Activated CD8-positive, alpha-beta memory T cell treated with anti-CD3 and anti-CD28 coated beads for 1 hour (primary cell): ENCODE measurements at places on chromosomes 2 and 18.

GRCh38 chr2:104164721-104165252 is 689.1 kb upstream of the POU3F3 start:
- no peak for DNase-seq

DNA sequence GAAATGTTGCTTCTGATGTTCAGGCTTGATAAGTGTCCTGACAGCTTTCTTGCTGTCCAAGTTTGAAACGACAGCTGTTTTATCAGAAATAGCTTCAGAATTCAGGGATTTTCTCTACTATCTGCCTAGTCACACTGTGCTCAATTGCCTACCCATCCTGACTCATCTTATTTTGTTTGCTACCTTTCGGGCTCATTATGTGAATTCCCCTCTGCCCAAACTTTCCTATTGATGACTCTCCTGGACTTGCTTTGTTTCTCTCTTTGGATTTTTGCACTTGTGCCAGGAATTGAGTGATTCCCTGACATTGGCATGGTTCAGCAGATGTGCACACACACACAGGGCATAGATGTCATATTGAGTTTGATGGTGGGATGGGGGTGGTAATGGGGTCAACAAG is 1052.6 kb upstream of the PIK3C3 start:
- no peak for DNase-seq

- DNase-seq = no peak
Observed at GRCh38 chr2:122423934-122424333, 668.5 kb downstream of the TSN start.

- DNase-seq = no peak
Observed at GRCh38 chr2:33478968-33479731, 2.7 kb downstream of the RASGRP3 start.

DNA sequence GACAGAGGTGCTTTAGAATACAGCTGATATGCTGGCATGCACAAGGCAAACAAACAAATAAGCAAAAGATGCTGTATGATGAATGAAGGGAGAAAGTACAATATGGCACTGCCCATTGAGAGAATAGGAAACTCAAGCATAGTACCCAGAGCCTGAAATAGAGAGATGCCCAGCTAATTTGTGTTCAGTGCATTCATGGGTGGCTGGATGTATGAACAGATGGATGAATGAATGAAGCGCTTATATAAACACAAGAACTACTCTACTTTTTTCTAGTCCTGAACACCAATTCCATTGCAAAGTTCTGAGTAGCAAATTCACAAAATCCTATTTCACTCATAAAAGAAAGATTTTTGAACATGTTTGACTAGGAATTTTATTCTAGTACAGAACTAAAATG is 756.3 kb downstream of the SATB2 start:
- no peak for DNase-seq

- no peak for DNase-seq
Observed at GRCh38 chr2:162211732-162212131, 31.5 kb downstream of the FAP start.

- no peak for DNase-seq
Observed at GRCh38 chr2:188693111-188693510, 281.1 kb upstream of the COL3A1 start.

DNA sequence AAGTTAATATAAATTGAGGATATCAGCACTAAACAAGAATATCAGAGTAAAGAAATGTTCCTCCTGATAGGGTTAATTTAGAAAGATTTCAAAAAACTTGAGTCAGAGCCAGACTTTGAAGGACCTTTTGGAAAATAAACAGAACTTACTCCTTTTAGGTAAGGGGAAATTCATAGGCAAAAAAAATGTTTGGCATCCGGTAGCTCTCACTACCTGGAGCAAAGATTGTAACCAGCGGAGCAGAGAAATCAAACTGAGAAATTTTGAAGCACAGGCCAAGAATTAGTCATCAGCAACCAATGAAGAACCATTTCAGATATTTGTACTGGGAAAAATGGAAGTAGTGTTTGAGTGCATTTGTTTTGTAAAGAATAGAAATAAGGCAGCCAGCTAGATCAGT is 113.0 kb downstream of the ICA1L start:
- DNase-seq = no peak

DNA sequence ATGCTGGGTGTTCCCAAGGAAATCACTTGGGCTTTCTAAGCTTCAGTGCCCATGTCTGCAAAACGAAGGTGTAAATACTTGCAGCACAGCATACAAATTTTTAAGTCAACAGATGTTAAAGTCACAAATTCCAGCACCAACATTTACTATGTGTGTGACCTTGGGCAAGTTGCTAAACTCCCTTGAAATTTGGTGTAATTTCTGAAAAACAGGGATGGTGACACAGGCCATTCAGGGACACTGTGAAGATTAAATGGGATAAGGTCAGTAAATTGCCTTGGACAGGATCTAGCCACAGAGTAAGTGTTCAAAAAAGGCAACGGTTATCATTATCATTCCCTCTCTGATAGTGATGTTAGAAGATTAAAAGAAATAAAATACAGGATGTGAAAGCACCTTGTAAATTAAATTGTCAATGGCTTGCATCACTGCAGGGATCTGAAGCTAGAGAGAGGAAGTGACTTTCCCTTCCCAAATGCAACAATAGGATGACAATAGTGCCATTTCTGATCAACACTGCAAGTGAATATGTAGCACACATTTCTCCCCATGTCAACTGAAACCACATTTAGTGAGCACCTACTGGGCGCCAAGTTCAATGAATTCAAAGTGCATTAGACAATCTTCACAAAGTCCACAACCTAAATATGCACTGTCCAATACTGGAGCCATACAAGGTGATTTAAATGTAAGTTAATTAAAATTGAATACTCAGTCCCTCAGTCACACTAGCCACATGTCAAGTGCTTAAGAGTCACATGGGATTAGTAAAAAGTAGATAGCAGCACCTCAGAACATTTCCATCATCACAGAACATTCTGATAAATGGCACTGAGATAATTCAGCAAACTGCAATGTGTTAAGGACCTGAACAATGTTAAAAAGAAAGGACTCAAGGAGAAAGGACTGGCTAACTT is 81.2 kb downstream of the STK39 start:
- no peak for DNase-seq

- DNase-seq = no peak
Observed at GRCh38 chr2:216774620-216775019, 79.3 kb upstream of the IGFBP5 start.

DNA sequence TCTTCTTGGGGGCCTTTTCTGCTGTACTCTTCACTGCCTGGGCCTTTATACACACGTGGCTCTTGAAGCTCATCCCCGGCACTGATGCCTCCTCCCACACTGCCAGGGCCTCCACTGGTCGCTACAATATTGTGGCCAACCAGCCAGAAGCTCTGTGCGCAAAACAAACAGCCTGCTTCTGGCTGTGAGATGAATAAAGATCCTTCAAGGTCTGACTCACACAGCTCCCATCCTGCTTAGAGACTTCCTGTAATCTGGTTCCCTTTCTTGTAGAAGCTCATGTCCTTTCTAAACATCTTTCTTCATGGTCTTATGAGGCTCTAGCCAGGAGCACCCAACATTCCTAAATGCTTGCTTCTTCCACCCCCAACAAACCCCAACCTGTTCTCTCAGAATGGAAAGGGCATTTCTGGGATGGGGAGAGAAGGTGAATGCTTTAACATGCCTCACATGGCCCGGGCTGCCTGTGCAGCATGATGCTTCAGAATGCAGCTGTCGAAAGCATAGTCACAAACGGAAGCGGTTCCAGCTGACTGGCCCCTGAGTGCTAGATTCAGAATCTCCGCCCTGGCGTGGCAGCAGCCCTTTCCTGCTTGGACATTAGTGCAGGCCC is 24.6 kb downstream of the NRP2 start:
- no peak for DNase-seq
